ENCODE measurements at places on chromosomes 6 and 20.

DNA sequence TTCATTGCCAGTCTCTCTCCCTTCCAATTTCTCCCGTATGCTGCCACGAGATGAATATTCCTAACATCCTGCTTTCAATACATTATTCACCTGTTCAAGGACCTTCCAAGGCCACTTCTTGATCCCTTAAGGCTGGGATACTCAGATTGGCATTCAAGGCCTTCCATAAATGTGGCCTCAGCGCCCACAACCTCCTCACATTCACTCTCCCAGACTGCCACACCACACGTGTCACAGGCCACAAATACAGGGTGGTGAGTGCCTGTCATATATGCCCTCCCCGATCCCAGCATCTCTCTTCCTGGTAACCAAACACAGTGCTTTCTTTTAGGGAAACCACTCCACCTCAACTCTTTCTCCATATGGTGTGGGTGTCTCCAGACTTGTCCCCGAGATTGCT lies 55.5 kb downstream of the TTI1 start:
- DNase-seq: no peak

DNA sequence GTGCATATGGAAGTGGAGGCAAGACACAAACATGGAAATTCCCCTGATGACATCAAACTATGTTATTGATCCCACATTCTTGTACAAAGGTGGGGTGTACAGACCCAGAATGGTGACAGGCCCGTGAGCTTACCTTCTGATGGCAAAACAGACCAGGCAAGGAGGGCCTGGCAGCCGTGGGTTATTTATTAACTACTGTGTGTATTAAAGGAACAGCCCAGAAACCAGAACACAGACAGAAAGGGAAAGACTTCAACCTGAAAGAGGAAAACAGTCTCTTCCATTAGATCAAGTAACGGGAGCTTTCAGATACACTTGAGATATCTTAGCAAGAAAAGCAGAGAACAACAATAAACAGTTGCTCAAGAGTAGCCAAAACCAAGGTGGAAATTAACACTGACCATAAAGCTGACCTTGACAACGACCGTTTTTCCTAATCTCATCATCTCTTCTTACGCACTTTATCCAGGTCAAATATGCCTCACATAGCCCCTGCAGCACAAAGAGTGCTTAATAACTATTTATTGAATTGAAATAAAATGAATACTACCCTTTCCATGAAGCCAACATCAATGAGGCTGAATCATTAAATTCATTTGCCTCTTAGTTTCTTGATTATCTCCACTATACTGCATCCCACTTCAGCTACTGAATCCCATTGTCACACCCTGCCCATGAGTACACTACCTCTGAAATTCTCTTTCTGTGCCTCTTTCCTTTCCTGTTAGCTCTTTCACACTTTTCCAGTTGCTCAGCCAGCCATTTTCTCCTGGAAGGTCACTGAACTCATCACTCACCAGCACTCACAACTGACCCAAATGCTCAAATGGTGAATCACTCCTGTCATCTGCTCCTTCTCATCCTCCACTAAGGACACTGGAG lies 67.4 kb downstream of the MOXD1 start:
- no peak for DNase-seq

DNA sequence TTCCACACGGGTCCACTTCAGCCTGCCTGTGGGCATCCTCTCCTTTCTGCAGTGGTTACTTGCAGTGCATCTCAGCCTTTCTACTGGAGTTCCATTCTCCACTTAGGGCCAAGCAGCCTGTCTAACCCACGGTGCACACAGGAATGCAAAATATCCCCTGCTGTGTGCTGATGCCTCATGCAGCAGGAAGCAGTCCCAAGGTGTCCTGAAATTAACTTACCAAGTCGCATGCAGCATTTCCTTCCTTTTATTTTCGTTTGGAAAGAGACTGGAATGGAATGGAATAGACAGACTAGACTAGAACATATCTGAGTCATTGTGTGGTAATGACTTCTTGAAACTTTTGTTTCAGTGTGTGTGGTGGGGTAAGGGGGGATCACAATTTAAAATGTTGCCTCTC lies 25.9 kb upstream of the FOXQ1 start:
- DNase-seq: no peak

DNA sequence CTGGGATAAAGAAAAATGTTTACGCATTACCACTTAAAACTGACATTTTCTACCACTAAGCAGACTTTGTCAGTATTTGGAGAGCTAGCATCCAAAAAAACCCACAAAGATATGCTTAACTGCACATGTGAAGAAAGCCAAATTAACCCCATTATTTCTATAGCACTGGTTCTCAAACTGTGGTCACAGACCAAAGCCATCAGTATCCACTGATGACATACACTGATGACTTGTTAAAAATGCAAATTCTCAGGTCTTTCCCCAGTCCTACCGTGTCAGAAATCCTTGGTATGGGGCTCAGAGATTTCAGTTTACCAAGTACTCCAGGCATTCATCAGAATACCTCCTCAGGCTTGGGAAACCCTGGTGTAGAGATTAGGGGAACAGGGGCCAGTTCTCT lies 230.2 kb downstream of the PTPRK start:
- no peak for DNase-seq

DNA sequence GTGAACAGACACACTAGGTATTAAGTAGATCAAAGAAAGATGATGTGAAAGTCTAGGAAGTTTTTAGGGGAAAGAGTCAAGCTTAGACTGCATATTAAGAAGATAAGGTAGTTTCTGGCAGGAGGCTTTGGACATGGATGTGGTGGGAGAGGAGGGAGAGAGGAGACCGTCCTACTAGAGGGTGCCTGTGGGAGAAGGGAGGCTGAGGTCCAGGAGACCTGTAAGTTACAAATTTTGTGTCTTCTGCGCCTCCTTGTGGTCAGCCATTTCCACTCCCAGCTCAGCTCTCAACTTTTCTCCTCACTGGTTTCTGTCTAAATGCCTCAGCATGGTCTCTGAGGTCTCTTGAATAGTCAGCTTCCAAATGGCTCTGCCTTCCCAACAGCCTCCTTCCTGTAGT lies 193.5 kb downstream of the UNC5CL start:
- no peak for DNase-seq

GRCh38 chr20:46647469-46647868 lies 3.8 kb downstream of the SLC13A3 start:
- no peak for DNase-seq

Data from stimulated activated CD8-positive, alpha-beta memory T cell treated with anti-CD3 and anti-CD28 coated beads, Interleukin-4, amount 100 ng/mL, for 24 hours (primary cell).